ENCODE measurements at places on chromosomes 12 and 14.

- DNase-seq = no peak
Observed at GRCh38 chr14:76727384-76727783, 33.9 kb upstream of the VASH1 start.

DNA sequence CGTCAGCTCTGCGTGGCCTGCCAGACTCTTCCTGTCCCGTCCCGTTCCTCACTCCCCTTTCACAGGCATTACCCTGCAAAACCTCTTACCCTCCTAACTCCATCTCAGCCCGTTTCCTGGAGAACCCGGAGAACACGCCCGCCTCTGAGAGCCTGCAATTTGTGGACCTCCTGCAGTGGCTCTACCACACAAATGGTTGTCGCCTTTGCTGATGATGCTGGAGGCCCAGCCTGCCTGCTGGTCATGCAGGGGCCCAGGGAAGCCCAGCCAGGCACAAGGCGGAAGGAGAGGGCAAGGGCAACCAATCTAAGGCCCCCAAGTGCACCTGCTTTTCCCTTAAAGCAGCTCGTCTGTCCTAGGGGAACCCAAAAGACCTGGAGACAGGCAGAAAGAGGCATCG is 22.5 kb downstream of the RFLNA start:
- no peak for DNase-seq

DNA sequence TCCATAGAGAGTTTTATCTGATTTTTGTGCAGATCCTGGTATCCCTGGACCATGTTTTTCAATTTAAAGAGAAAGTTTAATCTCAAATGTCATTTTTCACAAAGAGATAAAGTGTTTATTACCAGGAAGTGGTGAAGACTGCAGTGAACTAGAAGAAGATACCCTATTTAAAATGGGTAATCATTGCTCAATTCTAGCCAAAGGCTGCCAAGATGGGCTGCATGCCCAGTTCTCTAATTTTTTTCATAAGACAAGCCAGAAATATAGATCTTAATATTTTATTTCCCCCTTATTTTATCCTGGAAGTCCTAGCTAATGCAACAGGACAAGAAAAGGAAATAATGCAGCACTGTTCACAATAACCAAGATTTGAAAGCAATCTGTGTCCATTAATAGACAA is 343.5 kb downstream of the PCNX1 start:
- DNase-seq = no peak

GRCh38 chr14:87676814-87677437 is 316.1 kb downstream of the GALC start:
- no peak for DNase-seq

GRCh38 chr12:127680516-127680915 is 586.5 kb upstream of the TMEM132C start:
- DNase-seq = no peak

- DNase-seq = peak; percentile 57
Observed at GRCh38 chr14:103854822-103855733, 7.7 kb upstream of the PPP1R13B start.

- no peak for DNase-seq
Observed at GRCh38 chr12:47110718-47111391, 31.1 kb upstream of the AMIGO2 start.

DNA sequence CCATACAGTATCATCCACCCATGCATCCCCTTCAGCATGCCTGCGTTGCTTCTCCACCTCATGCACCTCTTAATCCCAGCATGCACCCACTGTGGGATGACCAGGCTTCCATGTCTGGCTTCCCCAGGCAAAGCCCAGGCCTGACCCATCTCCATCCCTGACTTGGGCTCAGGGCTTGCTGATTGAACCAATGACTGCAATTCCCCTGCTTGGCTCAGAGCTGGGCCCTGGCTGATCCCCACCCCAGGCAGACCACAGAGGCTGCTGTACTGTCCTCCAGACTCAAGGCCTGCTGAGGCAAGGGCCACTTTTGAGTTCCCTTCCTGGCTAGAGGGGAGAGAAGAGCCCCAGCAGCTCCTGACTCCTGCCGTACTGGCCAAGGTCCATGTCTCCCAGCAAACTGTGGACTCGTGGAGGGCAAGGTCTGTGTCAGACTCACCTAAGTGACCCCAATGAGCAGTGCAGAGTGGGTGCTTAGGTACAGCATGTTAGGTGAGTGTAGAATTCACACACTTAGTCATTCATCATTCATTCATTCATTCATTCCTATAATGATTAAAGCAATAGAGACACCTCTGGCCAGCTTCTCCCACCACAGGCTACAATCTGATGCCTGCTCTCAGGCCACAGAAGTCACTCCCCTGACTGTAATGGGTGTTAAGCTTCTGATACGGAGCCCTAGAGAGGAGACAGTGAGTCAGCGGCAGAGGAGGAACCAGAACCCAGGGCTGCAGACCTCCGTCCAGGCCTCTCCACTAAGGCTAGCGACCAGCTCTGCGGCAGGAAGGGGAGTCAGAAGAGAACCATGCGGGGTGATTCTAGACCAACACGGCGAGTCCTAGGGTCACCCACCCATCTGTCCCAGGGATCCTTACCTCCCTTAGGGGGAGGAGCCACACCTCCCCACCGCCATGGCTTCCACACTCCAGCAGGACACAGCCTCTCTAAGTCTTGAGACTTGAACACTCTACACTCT is 2.9 kb downstream of the BEGAIN start:
- DNase-seq = no peak
